8988T (cell line): ENCODE measurements at places on chromosomes 7 and 10.

- DNase-seq, result no peak
Measured at GRCh38 chr7:55211726-55212125, 153.4 kb upstream of the LANCL2 start.

DNA sequence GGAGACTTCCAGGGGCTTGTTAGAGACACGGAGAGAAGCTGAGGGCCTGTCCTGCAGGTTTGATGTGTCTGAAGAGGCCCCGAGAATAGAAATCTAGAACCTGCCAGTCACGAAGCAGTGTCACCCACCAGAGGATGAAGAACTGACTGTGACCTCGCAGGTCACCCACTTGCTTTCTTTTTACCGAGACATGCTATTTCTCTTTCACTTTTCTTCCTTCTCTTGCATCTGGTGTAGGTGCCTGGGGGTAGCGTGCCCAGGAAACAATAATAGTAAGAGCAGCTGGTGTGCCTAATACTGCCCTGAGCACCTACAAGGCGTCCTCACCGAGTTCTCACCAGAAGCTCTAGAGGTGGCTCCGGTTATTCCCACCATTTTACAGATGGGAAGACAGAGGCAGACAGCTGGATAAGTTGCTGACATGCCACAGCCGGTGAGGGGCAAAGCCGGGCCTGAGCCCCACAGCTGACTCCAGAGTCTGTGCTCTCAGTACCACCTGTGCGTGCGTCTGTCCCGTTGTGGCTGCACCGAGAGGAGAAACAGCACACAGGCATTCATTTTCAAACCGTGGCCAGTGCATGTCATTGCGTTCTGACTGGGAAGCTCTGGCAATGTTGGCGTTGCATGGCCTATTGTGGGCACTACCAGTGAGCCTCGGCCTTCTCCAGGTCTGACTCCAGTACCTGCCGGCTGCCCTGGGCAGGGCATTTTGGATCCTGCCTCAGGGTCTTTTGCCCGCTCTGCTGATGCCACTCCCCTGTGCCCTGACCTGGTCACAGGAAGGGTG is 7.8 kb downstream of the CHST3 start:
- no peak for DNase-seq

DNA sequence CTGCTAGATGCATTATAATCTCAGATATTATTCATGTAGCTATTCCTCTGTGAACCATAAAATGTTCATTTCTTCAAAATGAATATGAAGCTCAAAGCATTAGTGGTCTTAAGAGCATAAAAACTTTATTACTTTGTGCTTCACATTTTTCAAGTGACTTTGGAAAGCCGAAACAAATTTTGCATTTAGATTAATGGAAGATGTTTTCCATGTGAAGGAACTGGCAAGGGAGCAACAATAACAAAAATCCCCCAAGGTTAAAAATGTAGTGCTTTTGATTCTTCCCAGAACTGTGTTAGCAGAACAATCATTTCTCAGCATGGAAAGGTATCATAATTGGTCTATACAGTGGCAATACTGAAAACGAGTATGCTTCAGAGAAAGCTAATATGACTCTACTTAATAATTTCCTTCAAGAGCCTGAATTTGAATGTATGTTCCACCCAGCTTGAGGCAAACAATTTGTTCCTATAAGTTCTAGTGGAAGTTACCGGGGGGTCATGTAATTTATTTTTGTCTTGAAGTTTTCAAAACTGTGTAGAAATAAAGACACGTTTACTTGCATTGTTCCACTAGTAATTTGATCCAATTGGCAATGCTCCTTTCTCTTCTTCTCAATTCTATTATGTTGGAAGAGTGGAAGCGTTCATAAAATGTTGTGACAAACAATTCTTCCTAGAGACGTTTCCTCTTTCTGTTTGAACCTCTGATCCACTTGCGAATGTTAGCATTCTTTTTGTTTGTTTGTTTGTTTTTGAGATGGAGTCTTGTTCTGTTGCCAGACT is 665.4 kb downstream of the AUTS2 start:
- no peak for DNase-seq

DNA sequence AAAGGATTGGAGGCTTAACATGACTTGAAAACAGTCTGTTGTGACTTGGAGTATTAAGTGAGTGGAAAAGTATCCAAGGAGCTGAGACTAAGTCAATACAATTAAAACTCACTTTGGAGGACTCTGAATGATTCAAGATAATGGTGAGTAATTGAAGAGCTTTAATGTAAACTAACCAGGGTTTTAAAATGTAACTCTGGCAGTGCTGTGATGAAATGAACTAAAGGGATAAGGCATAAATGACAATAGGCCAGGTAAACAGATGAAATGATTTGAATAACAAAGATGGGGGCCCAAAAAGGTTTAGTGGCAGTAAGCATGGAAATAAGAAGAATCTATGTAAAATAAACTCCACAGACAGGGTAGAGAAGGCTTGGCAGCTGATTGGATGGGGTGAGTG is 316.5 kb upstream of the CACNA2D1 start:
- DNase-seq, result no peak

DNA sequence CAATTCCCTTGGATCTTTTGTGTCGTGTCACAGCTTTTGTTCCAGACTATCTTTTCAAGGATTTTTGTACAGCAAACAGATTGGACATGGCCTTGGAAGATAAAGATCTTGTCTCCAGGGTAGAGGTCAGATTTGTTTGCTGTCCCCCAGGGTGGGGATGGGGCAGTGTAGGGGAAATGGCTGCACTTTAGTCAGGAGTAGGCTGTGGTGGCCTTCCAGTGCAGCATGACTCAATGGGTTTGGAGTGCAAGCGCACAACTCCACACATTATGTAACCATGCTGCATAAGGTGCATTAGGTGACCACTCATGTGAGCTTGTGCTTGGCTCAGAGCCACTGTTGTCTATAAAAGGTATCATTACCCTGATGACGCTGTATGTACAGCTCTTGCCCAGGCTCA is 23.9 kb upstream of the ADAMTS14 start:
- DNase-seq, result no peak

DNA sequence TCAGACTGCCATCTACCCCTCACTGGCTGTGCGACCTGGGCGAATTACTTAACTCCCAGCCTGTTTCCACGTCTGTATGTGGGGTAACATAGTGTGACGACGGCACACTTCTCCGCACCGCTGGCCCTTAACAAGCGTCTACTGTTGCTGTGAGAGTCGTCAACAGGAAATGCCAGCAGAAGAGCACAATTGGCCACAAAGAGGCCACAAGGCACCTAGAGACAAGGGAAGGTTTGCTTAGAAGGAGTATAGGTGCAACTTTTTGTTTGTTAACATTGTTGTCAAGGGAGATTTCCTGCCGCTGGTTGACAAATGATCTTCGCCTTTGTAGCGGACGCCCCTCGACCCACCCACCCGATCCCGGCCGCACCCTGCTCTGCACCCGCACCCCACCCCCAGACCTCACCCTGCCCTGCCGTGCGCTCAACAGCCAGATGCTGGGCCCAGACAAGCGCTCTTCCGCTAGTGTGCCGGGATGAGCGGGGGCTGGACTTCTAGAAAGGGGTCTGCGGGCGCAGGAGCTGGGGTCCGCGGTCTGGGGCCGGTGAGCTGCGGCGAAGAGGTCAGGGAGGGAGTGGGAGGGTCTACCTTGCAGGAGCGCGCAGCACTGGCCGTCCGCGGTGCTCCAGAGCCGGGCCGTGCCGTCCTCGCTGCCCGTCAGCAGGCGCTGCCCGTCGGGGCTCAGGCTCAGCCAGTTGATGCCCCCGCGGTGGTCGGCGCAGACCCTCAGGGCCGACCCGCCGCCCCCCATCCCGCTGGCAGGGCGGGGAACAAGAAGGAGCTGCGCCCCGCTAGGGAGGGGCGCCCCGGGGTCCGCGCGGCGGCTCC is 785 bp downstream of the WDR86 start:
- no peak for DNase-seq

DNA sequence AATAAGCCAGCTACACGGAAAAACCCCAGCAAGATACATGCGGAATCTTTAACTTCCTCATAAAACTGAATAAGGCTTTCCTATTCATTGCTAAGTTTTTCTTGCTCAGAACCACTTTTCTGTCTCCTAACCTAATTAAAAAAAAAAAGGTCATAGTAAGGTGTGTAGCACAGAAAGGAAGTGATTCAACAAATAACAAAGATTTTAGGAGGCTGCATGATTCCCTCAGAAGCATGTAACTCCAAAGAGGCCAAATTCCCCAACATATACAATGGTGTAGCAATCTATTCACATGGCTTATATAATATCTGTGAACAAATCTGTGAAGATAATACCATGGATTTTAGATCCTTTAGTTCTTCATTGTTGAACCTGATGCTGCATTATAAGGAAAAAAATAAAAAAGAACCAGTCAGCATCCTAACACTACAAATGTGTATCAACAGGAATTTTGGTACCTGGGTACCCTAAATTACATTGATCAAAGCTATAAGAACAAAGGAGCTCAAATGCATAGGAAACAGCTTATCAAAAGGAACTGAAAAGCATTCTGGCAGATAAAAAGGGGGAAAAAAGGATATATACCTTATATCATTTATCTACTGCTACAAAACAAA is 63.8 kb downstream of the IMMP2L start:
- DNase-seq, result no peak

DNA sequence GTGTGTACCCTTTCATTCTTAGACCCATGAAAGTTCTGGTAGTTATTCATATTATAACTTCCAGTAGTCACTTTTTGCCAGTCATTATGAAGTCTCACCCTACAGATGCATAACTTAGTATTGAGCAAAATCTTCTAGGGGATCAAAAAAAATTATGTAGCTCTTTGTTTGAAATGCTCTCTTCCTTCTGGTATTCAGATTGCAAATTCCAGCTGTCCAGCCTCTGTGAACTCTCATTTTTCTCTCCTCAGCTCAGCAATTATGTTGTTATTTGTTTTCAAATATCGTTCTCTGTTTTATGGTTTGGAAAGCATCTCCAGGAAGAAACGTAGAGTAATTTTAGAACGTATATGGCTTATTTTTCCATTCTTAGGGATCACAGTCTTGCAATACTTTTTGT is 442.5 kb downstream of the SEMA3D start:
- DNase-seq, result no peak

DNA sequence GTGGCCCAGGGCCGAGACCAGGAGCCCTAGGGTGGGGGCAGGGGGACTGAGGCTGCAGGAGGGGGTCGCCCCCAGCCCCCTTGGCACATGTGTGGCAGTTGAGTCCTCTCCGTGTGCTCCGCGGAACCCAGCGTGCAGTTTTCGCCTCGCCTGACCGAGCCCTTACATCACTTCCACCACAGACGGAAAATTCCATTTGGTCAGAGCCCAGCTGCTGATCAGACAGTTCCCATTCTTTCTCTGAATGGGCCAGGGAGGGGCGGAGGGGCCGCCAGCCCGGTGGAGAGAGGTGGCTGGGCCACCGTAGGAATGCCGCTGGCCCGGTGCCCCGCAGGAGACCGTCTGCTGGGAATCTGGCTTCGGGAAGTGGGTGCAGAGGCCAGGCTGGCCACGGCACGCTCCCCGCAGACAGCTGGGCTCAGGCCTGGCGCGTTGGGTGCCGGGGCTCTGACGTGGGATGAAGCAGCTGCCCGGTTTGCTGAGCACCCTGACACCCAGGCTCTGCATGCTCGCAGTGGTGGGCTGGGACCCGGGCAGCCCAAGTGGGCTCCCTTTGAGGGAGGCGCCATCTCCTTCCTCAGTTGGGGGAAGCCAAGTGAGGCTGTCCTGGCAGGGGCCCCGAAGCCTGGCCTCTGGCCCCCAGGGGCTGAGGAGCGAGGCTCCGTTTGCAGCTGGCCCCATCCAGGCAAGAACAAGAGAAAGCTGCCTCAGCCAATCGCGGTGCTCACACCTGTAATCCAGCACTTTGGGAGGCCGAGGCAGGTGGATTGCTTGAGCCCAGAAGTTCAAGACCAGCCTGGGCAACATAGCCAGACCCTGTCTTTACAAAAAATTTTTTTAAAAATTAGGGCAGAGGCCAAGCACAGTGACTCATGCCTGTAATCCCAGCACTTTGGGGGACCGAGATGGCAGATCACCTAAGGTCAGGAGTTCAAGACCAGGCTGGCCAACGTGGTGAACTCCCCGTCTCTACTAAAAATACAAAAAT is 9.9 kb downstream of the TTYH3 start:
- no peak for DNase-seq

DNA sequence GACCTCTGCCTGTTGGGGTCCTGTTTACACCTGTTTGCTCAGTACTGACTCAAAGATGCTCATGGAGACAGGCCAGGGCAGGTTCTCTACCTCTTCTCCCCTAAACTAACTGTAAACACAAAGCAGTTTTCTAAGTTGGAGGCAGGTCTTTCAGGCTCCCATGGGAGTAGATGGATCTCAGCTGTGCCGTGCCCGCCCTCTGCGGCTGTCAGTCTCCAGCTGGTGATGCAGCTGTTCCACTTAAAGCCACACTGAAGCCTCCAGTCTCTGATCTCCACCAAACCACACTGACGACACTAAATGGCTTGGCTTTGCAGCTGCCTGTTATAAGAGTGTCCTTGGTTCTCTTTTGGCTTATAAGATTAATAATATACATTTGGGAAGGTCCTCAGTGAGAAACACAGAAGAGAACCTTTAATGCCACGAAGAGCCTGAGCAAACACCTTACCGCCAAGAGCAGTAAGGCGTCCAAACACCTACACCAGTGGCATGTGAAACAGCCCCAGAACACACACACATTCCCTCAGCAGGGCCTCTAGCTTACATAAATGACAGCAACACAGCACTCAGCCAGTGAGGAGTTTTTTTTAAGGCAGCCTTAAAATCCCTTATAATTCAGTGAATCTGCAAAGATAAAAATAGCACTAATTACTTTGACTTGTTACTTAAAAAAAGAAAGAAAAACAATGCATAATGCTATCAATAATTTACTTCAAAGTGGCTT is 60.4 kb upstream of the KCNIP2 start:
- no peak for DNase-seq

- no peak for DNase-seq
Measured at GRCh38 chr7:47734949-47735291, 153.0 kb upstream of the TNS3 start.
